Omental fat pad (tissue), 4 donors: ENCODE measurements at places on chromosomes 7 and 10. TPM values are rescaled to one million over a fixed set of nuclear protein-coding genes. Genes with fewer than 3 reads are reported as not detected.

DNA sequence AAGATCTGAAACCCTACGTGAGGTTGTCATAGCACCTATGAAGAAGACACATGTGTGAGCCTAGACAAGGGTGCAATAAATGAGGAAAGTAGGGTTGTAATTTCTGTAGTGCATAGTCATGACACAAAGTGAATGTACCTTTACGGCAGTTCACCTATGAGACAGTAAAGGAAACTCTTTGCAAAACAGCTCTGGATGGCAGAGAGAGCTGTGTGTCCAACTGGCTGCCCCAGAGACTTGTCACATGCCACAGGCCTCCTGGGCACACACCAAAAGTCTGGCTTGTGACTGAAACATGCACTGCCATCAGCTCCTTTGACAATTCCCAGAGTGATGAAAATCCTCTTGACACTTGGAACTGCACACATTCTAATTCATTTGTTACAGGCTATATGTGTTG lies 90.7 kb upstream of the NAMPT start:
- no peak for DNase-seq

- DNase-seq, result no peak
These were observed 63.4 kb upstream of the C1QL3 start for GRCh38 chr10:16585103-16585502.

- no peak for DNase-seq
These were observed 102.8 kb downstream of the PLPP4 start for GRCh38 chr10:120559800-120560199.

DNA sequence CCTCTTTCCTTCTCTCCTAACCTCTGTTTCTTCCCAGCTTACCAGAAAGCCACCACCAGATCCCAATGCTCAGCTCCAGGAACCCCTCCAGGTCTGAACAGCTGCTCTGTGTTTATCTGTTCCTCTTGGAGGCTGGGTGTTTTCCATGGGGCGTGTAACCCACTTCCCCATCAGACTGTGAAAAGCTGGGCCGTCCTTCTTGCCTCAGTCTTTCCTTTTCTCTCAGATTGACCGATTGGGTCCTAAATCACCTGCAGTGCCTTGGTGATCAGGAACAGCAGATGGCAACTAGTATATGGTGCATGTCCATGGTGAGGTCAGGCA lies 4.8 kb downstream of the SH3PXD2A start:
- no peak for DNase-seq

DNA sequence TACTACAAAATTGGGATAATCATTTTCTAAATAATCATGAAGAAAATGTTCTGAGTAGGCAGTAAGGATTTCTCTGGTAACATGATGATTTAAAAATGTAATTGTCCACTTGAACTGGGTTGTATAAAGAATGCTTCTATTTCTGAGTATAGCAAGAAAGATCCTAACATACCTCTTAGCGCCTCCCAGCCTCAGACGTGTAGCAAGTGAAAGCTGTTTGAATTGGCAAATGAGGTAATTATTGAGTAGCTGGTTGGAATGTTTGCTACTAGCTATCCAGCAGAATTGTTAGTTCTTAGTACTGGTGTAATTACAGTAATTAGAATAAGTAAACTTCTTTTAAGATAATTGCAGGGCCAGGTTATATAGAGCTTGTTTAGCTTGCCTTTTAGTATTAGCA lies 47.9 kb downstream of the SEPTIN7 start:
- DNase-seq, result no peak

- no peak for DNase-seq
These were observed 86.6 kb downstream of the FRMPD2 start for GRCh38 chr10:48187713-48188485.

DNA sequence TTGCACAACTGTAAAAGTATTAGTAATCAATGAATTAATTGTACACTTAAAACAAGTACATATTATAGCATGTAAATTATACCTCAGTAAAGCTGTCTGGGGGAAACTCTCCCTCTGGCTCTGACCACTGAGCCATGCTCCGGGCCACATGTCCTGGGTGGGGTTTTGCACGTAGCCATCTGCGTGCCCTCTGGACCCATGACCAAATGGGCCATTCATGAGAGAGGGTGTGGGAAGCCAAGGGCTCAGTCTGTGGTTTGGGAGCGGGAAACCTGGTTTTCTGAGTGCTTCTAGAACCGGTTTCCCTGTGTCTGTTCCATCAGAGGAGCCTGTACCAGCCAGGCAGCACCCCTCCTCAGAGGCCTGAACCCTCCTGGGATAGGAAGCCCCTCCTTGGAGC lies 143.2 kb downstream of the SH3PXD2A start:
- no peak for DNase-seq

GRCh38 chr7:137727413-137727812 lies 119.4 kb downstream of the DGKI start:
- no peak for DNase-seq

GRCh38 chr7:644381-645305 lies 81.9 kb upstream of the DNAAF5 start:
- no peak for DNase-seq

GRCh38 chr10:110209454-110209925 lies 2.1 kb downstream of the MXI1 start:
- peak; percentile 44 for DNase-seq

DNA sequence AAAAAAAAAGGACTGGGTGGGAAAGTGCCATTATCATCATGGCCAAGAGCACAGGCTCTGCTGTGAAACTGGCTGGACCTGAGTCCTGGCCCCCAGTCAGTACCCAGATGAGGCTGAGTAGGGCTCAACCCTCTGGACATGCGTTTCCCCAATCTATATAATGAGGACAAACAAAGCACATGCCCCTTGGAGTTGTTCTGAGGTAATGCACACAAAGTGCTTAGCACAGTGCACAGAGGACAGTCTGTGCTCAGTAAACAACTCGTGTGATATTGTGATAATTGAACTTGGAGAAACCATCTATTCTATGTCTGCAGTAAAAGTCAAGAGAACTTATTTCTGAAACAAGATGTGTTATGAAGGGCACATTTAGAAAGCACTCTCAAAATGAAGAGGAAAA lies 138.8 kb downstream of the KCNMA1 start:
- DNase-seq, result no peak

GRCh38 chr7:121005996-121006584 lies 17.6 kb downstream of the CPED1 start:
- DNase-seq, result no peak

GRCh38 chr10:79444199-79445119 lies 965 bp downstream of the ZCCHC24 start:
- peak; percentile 22 for DNase-seq

GRCh38 chr7:89049043-89049442 lies 253.5 kb upstream of the TEX47 start:
- no peak for DNase-seq

DNA sequence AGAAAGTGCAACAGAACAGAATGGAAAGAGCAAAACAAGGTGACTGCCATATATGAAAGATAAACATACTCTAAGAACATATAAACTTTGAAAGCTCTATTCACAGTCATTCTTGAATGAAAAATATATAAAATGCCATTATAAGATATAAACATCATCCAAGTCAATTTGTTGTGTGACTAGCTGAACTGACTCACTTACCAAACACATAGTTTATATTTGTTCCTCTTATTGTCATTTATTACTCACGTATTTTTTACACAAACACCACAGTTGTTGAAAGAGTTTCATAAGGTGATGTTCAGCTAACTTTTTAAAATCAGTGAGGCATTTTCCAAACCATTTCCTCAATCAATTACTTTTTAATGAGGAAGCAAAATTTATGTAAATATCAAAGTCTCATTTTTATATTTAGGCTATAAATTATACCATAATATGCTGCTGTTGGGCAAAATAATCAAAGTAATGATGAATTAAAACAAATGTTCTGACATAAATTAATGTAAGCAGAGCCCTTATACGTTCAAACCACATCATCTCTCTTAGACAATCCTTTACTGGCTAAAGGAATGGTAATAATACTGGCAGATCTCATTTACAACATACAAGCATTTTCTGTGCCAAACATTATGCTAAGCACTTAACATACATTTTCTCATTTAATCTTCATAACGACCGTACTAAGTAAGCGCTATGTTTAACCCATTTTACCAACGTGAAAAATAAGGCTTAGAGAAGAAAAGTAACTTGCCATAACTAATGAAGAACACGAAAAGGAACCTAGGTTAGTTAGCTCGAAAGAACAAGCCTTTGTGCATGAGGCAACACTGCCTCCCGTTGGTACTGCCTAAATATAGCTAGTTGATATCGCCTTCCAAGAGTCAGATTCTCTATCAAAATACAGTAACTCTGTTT lies 7.3 kb downstream of the LRRN3 start:
- no peak for DNase-seq

- DNase-seq, result no peak
These were observed 3.0 kb downstream of the DOCK1 start for GRCh38 chr10:126908225-126908624.

DNA sequence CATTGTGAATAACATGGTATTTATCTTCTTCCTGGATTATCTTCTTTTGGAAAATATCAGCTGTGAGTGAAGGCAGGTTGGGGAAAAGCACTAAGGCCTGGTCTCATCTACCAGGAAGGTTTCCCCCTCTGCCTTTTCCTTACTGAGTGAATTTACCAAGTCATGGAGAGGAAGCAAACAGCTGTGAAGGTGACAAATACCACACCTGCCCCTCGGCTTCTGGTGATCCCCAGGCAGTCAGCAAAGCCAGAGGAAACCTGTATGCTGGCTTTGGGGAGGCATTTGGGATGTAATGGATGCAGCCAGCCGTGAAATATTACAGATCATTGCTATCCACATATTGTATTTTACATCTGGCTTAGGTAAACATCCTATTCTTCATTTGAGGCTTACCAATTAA lies 24.2 kb downstream of the POM121L12 start:
- DNase-seq, result no peak

- DNase-seq, result no peak
These were observed 266.0 kb upstream of the PITRM1 start for GRCh38 chr10:3438606-3439005.

GRCh38 chr10:89351780-89352597 lies 24.2 kb downstream of the IFIT3 start:
- DNase-seq, result no peak

- DNase-seq, result no peak
These were observed 23.0 kb upstream of the GRID1 start for GRCh38 chr10:86389441-86390193.

GRCh38 chr7:16815001-16815400 lies 10.2 kb upstream of the AGR2 start:
- no peak for DNase-seq

DNA sequence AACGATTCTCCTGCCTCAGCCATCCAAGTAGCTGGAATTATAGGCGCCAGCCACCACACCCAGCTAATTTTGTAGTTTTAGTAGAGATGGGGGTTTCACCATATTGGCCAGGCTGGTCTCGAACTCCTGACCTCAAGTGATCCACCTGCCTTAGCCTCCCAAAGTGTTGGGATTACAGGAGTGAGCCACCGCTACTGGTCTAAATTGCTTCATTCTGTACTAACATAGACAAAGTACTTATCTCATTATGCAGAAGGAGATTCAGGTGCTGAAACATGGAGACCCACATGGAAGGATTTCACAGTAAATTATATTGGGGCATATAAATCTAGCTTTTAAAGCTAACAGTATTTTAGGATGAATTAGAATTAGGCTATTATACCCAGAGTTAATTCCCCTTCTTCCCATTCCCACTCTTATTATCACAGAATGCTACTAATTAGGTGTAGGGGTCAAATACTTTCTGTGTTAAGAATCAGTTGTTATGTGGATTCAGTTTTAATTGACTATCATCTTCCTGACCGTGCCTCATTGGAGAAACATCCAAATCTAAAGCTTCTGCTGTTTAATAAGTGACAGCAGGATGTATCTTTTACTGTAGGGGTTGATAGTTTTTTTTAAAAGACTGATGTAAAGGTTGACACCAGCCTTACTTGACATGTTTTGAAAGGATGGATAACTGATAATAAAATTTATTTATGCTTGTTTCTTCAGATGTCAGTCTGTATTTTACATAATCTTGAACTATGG lies 27.2 kb downstream of the ADK start:
- no peak for DNase-seq

- DNase-seq, result no peak
These were observed 34.9 kb downstream of the TASOR2 start for GRCh38 chr10:5719546-5719945.

DNA sequence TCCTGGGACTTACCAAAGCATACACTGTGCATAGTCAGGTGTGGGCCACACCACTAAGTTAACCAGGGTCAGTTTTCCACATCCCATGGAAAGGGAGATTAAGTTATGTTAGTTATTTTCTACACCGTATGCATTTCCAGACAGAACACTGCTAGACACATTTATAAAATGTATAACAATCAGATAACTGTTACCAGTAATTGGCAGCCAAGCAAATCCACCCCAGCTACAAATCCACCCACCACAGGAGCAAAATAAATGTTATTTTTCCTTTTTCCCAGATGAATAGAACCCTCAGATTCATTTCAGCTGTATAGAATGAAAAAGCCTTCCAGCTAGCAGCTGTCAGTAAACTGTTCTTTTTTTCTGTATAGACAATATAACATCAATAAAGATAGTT lies 256.9 kb upstream of the FZD1 start:
- DNase-seq, result no peak

- no peak for DNase-seq
These were observed 61.6 kb upstream of the MRLN start for GRCh38 chr10:59814878-59815277.

DNA sequence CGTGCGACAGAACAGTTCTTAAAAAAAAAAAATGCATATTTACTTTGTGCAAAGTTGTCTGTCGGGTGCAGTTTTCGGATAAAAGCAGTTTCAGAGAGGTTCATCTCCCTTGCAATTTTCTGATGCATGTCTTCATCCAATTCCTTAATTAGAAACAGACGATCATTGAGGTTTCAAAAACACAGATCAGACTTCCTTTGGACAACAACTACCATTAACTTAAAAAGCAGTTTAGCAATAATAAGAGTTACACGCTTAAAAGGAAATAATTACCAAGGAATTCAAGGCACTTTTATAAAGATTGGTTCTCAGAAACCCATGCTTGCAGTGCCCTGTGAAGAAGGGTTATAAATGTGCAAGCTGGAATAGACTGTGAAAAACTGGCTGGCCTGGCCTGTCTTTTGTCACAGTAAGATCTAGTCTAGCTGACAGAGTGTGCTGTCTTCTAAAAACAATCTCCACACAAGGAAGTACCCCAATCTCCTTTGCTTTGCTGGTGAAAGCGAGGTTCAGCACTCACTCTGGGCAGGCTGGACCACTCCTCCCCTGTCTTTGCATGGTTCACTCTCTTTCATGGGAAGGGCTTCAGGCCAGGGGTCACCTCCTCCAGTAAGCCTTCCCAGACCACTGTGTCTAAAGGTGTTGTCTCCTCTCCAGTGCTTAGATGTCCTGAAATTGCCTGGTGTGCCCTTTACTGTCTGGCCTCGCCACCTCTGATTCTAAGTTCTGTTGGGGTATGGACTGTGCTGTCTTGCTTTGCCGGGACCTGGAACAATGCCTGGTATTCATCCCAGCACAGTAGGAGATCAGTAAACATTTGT lies 34.8 kb upstream of the HNRNPH3 start:
- DNase-seq, result no peak

GRCh38 chr7:157403646-157404401 lies 67.0 kb downstream of the DNAJB6 start:
- no peak for DNase-seq

Gene TIMM23B
- total RNA-seq, result 16.2 TPM

Gene NUTM2E
- total RNA-seq, result not detected

Gene PRR15
- total RNA-seq, result 2.8 TPM

Gene NYAP1
- 2.4 TPM for total RNA-seq

Gene SPDYE1
- total RNA-seq, result not detected

Gene GARS1
- total RNA-seq, result 81.8 TPM

Gene KIAA1549
- total RNA-seq, result 1.6 TPM

Gene NUPR2
- total RNA-seq, result not detected

Gene CASTOR2
- 19.4 TPM for total RNA-seq

Gene JCAD
- total RNA-seq, result 15.9 TPM

Gene PSMC2
- 103 TPM for total RNA-seq

Gene MSMB
- not detected for total RNA-seq

Gene FXYD4
- total RNA-seq, result not detected

Gene NXPH1
- total RNA-seq, result not detected

Gene CPEB3
- 6.1 TPM for total RNA-seq

Gene PON1
- total RNA-seq, result 2.0 TPM
